ENCODE measurements at places on chromosomes 16 and 17.

DNA sequence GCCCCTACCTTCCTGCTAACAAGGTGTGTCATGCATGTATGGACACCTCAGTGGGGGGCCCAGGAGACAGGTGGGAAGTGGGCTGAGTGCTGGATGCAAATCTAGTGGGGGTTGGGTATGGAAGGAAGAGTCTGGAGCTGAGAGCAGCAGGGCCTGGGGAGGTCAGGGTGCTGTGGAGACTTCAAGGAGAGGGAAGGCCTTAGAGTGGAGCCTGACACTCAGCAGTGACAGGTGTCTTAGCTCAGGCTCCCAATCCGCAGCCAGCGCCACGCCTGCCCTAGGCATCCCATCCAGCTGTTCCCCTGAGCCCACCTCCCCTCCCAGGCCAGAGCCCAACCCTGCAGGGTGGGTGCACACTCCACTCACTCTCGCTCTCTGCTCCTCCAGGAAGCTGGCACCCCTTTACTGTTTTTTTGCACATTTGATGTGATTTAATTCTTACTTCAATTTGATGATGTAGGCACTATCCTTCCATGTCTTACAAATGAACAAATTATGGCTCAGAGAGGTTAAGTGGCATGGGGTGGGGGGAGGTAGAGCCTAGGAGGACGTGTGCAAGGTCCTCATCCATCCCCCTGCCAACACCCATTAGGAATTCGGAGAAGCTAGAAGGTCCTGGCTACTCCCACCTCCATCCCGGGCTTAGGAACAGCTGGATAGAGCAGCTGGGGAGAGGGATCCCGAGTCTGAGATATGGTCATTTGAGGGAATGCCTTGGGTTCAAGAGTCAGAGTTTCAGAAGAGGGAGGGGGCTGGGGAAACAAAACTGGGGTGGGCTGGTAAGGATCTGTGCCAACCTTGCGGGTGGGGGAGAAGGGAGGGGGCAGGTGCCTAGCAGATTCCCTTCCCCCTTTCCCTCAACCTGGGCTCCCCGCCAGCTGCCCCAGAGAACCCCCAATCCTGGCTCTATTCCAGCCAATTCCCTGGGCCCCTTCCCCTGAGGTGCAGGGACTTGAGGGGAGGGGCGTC, 2.1 kb downstream of the FAM171A2 start:
- DNase-seq = no peak

GRCh38 chr17:50672831-50673551, 34.7 kb downstream of the ANKRD40 start:
- no peak for DNase-seq

- no peak for DNase-seq
Measured at GRCh38 chr17:82055023-82055964, 3.6 kb downstream of the GPS1 start.

GRCh38 chr16:11964761-11965551, at the start of gene TNFRSF17:
TSS of gene TNFRSF17 (plus strand) at chr16:11965210. CDS start at chr16:11965325, 115 bp downstream.
- DNase-seq = no peak

- no peak for DNase-seq
Measured at GRCh38 chr16:85033171-85033570, 5.6 kb downstream of the KIAA0513 start.

- DNase-seq = no peak
Measured at GRCh38 chr17:81287152-81287551, 8.0 kb downstream of the SLC38A10 start.

- DNase-seq = peak; percentile 97
Measured at GRCh38 chr17:41992576-41992975, 24.7 kb downstream of the DNAJC7 start.

DNA sequence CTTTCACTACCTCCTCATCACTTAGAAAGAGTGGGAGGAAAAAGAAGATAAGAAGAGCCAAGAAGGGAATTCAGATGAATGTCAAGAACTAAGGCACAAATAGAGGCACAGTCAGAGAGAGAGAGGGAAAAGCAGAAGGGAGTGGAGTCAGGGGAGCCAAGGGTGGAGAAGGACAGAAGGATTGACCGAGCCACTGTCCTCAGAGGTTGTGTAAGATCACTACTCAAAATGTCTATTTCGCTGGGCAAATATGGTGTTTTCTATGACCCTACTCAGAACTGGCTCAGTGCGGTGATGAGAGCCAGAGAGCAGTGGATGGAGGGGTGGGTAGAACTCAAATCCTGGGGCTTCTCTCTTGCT, 139.2 kb upstream of the HS3ST2 start:
- no peak for DNase-seq

- DNase-seq = no peak
Measured at GRCh38 chr16:67474551-67475455, 6.2 kb downstream of the ATP6V0D1 start.

- no peak for DNase-seq
Measured at GRCh38 chr17:41943492-41943891, 13.1 kb downstream of the ODAD4 start.

GRCh38 chr17:12545877-12546513, 119.7 kb upstream of the MYOCD start:
- peak; percentile 14 for DNase-seq

DNA sequence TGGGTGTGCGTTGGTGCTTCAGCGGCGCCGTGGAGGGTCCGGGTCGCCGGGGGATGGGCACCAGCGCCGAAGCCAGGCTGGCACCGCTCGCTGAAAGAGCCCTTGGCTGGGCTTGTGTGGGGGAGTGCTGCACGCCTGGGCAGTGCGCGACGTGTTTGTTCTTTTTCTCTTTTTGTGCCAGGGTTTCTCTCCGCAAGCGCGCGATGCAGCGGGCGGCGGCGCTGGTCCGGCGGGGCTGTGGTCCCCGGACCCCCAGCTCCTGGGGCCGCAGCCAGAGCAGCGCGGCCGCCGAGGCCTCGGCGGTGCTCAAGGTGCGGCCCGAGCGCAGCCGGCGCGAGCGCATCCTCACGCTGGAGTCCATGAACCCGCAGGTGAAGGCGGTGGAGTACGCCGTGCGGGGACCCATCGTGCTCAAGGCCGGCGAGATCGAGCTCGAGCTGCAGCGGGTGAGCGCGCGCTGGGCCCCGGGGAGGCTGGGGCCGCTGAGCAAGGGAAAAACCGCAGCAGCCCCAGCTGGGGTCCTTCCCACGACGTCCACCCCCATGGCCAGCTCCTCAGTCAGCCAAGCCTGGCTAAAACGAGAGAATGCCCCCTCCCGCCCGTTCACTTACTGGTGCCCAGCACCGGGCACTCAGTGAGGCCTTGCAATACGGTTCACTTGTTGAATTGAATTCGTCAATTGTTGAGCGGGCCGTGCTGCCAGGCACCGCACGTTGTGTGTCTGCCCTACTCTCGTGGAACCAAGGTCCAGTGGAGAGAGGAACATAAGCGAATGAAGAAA, 541 bp downstream of the GPT2 start:
- peak; percentile 77 for DNase-seq

DNA sequence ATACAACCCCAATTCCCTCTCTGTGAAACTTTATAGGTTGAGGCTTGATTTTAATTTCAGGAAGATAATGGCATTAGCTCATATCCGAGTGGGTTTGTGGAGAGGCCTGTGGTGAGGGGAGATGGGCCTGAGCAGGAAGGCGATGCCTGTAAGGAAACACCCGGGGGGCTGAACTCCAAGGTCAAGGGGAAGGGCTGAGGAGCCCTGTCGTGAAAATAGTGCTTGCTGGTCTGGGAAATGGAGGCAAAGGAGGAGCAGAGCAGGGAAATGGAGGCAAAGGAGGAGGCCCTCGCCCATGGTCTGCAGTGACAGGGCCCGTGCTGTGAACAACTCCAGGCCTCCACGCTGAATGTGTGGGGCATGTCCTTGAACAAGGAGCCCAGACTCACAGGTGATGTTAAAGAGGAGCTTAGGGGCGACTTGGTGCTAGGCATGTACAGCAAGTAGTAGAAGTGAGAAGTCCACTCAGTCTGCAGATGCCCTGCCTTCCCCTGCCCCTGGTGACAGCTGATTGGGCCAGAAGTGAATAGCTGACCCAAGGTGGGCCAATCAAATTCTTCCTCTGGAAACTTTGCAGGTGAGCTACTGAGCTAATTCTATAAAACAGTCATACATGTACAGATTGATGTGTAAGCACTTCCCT, 38.1 kb downstream of the MRPS23 start:
- DNase-seq = no peak

GRCh38 chr16:56357241-56357764, 68.0 kb downstream of the AMFR start:
- DNase-seq = no peak

GRCh38 chr17:42681976-42682721, at the start of gene CNTNAP1:
TSS of gene CNTNAP1 (plus strand) at chr17:42682531. CDS start at chr17:42682830, 299 bp downstream.
- DNase-seq = no peak
